Hippocampal formation (tissue), 2 donors: ENCODE measurements at places on chromosomes 2 and 18.

- no peak for DNase-seq
Observed at GRCh38 chr18:49189772-49190171, 239.0 kb upstream of the SMAD7 start.

- peak; percentile 68 for DNase-seq
Observed at GRCh38 chr2:210663631-210664089, 107.3 kb downstream of the CPS1 start.

- no peak for DNase-seq
Observed at GRCh38 chr2:145644820-145645302, 1124.9 kb upstream of the ZEB2 start.

DNA sequence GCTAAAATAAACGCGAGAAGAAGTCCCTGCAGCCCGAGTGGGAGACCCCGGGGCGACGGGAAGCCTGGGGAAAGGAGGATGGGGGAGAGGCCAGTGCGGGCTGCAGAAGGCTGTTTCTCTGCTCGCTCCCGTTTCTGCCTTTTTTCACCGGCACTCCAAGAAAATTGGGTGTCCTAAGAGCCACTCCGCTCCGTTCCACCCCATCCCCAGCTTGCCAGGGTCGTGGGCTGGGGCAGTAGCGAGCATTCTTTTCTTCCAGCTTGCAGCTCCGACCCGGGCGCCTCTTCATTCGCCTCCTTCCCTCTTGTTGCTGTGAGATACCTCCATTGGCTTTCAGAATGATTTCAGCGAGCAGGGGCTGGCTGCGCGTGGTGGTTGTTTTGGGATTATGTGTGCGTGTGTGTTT is 1.1 kb downstream of the HOXD3 start:
- DNase-seq = no peak

DNA sequence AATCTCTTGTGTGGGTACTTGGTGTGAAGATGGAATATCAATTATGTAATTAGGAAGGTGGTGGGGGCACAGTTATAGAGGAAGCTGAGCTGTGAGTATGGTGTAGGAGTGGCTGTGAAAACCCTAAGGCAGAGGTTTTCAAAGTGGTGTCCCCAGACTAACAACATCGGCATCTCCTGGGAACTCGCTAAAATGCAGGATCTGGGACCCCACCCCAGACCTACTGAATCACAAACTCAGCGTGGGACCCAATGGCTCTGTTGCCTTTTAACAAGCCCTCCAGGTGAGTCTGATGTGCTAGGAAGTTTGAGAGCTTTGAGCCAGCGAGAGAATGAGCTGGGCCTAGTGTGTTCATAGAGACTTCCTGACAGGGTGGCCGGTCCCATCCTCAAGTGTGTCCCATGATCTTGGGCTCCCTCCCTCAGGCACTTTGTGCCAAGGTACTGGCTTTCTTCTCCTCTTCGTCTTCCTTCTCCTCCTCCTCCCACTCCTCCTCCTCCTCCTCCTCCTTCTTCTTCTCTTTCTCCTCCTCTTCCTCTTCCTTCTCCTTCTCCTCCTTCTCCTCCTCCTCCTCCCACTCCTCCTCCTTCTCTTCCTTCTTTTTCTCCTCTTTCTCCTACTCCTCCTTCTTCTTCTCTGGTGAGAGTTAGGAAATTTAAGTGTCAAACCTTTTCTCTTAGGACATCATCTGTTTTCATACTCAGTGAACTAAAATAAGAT is 86.6 kb downstream of the PDK1 start:
- no peak for DNase-seq

- DNase-seq = no peak
Observed at GRCh38 chr18:7158216-7158615, 40.6 kb upstream of the LAMA1 start.

- no peak for DNase-seq
Observed at GRCh38 chr18:79488311-79489050, 92.8 kb downstream of the NFATC1 start.

DNA sequence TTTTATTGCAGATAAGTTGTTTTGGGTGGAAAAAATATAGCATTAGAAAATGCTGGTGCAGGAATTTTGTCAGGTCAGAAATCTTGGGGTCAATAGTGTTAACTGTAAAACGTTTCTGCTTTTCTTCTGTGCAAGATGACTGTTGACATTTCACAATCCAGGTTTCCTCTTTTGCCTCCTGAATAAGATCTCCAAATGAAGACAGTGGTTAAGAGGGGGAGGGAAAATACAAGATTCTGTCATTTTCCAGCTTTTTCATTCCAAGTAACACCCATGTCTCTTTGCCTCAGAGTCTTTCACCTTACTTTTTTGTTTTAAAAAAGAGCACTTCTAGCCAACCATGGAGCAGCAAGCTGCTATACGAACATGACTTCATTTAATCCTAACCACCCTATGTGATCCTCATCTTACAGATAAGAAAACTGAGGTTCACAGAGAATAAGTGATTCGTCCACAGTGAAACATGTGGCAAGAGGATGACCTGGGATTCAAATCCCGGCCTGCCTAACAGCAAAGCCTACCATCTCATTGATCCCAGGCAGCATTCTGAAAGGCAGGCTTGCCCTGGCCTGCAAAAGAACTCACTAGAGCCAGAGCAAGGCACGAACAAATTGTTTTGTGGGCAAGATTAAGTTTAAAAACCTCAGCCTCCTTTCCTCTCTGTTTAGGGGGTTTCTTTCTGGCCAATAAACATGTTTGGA is 3.0 kb downstream of the PLEK start:
- no peak for DNase-seq

DNA sequence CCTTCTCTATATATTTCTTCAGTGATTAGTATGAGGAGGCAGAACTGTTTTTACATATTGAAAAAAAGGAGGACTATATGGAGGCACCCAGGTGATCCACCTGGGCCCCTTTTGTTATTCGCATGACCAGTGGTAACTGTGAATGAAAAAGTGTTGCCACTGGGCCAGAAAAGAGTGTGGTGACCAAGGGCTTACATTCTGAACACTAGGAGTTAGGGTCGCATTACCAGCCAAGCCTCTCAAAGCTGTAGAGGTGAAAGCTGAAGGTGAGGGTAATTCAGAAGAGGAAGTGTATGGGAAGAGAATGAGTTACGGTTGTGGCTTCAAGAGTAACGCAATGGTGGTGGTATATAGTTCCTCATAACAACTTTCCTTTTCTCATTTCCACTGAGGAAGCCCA is 487.6 kb downstream of the TMEM182 start:
- DNase-seq = no peak

- DNase-seq = peak; percentile 79
Observed at GRCh38 chr2:127081826-127082633, 24.9 kb downstream of the BIN1 start.

GRCh38 chr2:147847746-147848391 is 3.0 kb downstream of the ACVR2A start:
- no peak for DNase-seq

DNA sequence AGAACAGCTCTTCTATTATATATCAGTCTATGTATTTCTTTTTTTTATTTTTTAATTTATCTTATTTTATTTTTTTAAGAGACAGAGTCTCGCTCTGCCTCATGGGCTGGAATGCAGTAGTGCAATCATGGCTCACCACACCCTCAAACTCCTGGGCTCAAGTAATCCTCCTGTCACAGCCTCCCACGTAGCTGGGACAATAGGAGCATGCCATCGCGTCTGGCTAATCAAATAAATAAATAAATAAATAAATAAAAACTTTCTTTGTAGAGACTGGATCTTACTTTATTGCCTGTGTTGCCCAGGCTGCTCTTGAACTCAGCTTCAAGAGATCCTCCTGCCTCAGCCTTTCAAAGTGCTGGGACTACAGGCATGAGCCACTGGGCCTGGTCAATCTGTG is 117.0 kb downstream of the RBMS1 start:
- no peak for DNase-seq

- DNase-seq = no peak
Observed at GRCh38 chr2:120231974-120232635, 8.9 kb upstream of the TMEM185B start.

DNA sequence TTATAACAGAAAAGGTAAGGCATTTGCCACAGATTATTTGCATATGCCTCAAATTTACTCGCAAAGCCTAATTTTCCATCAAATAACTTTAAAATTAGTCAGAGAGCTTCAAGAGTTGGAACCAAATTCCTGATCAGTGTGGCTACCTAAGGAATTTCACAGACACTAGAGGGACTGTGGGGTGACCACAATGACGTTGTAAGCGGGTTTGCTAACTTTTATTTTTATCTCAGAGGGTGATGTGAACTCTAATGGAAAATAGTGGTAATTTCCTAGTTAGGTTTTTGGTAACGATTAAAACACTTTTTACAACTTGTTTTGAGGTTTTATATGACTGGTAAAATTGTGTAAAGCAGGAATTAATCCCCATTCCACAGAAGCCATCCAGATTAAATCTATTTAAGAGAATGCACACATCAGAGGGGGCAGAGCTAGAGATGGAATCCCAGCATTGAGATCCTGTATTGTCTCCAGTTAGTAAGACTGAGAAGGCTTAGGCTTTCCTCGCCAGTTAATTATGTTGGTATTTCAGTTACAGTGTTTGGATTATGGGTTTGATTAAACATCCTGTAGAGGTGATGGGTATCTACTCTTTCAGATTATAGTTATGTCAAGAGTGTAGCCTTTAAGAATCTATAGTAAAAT is 129.0 kb downstream of the GPD2 start:
- DNase-seq = no peak

DNA sequence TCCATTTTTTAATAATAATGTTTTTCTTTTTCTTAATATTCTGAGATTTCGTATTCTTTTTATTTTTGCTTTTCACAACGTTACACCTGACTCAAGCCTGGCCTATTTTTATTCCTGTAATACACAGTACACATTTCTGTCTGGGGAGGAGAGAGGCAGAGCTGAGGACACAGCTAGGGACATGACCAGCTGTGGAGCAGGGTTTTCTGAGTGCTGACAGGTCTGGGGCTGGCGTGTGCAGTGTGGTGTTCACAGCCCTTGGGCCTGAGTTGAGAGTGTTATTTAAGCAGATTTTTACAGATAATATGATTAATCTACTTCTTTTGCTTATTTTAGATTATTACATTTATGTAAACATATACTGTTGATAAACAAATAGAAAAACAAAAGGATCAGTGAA is 55.9 kb downstream of the ZAP70 start:
- no peak for DNase-seq

DNA sequence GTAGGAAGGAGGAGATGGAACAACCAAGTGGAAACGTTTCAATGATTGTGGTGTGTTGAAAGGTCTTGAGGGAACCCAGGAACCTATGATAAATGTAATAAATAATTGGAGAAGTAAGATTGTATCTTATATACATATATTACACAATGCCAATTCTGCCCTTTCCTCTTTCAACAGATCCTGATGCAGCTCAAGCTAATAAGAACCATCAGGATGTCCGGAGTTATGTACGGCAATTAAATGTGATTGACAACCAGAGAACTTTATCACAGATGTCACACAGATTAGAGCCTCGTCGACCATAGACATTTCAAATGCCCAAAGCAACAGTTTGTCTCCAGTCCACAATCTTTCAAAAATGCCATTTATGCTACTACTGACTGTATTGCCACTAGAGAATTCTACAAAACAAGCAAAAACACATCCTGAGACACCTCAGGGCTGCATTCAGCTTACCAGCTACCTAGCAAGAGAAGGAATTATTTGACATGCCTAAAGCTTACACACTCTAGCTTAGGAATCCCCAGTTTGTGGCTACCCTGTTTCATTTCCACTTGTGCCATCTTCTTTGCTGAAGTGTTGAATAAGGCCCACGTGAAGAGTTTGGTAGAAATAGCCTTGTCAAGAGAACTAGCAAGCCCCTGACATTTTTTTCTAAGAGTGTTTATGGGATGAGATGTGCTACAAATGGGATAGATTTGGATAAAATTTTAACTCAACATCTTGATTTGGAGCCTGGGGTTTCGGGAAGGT is 24.0 kb upstream of the MAP3K20 start:
- DNase-seq = no peak

DNA sequence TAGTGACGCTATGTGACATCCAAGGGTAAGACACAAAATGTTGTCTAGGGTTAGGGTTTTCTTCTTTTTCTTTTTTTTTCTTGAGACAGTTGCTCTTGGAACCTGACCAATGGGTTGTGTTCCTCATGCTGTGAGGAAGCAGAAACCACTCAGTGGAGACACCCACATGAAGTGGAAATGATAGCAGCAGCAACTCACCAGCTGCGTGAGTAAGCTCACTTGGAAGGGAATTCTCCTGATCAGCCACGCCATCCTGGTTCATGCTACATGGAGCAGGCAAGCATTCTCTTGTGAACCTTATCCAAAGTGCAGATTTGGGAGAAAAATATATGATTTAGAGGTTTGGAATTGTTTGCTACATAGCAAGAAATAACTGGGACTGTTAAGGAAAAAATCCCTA is 863.7 kb downstream of the EPHA4 start:
- DNase-seq = no peak

GRCh38 chr18:64009305-64009704 is 39.4 kb downstream of the SERPINB8 start:
- no peak for DNase-seq

GRCh38 chr2:98028101-98028561 is 32.4 kb upstream of the TMEM131 start:
- no peak for DNase-seq

GRCh38 chr2:69306822-69307578 is 80.0 kb downstream of the GFPT1 start:
- DNase-seq = peak; percentile 45

DNA sequence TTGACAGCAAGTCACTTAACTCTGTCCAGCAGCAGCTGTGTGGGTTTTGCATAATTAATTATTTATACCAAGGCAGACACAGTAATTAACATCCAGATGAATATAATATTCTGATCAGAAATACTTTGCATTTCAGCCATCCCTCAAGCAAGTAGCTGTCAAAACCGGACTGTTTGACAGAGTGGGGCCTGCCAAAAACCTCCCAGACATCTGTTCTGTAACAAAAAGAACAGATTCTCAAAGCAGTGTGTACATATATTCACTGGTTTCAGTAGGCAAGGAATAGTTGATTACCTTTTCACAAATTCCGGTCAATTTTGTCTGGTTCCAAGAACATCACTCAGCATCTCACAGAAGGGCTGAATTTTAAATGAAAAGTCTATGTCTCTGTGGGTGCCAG is 291.6 kb downstream of the CMPK2 start:
- DNase-seq = no peak

DNA sequence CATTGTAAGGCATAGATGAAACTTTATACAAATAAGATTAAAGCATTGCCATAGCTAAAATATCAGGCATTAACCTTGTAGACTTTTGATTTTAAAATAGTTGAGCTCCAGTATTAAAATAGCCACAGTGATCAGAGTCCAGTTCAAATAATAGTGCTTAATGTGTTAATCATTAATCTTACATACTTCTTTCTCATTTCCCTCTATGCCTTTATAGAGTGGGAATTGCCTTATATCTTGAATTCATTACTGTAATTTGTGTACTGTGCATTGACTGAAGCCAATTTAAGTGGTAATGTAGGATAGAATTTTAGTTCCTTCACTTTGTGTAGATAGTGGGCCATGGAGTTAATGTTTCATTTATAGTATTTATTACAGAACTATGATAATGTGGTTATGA is 549.2 kb upstream of the VWC2L start:
- DNase-seq = no peak
